CD4-positive, alpha-beta T cell treated with Interleukin-2 at 100 ng/mL for 4 hours (primary cell): ENCODE measurements at places on chromosomes 1 and 21.
A peak's percentile ranks its signal among the peaks of the same experiment; 100 is the strongest.

DNA sequence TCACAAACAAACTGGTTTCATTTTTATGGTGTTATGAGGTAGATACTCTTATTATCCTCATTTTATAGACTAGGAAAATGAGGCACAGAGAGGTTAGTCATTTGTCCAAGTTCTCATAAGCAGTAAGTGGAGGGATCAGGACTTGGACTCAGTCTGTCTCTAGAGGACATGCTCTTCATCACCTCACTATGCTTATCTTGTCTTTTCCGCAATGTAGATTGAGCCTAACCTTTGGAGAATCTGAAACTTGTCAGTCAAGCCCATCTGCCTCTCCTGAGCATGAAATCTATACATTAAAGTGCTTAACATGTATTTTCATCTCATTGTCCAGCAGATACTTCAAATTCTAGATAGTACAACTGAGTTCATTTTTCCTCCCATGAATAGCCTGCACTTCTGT lies 11.8 kb upstream of the CDC14A start:
- DNase-seq = no peak

- DNase-seq = no peak
Observed at GRCh38 chr1:213820362-213821149, 167.2 kb upstream of the PROX1 start.

DNA sequence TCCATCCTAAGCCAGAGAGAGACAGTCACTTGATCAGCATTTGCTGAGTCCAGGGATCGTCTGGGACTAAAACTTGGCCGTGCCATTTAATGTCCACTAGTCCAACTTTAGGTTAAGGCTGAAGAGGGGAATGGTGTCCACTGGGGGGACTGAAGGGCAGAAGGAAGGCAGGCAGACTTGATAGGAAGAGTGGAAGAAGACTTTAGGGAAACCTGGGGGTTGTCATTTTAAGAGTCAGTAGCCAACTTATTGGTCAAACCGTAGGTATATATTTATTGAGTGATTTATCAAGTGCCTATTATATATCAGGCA lies 1.3 kb upstream of the LMOD1 start:
- DNase-seq = no peak

GRCh38 chr1:228768355-228769000 lies 33.2 kb downstream of the RHOU start:
- DNase-seq = no peak

- DNase-seq = no peak
Observed at GRCh38 chr1:199292896-199293295, 654.1 kb downstream of the PTPRC start.

GRCh38 chr1:117312453-117313138 lies 54.7 kb upstream of the MAN1A2 start:
- DNase-seq = peak; percentile 47

DNA sequence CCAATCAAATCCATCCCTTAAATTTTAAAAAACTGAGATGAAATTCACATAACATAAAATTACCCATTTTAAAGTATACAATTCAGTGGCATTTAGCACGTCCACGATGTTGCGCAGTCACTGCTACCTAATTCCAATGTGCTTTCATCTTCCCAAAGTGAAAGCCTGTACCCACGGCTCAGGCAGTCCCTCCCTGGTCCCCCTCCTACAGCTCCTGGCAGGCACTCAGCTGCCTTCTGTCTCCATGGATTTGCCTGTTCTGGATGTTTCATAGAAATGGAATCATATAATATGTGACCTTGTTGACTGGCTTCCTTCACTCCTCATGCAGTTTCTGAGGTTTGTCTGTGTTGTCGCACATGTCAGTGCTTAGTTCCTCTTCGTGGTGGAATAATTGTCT lies 386.3 kb downstream of the CAMTA1 start:
- DNase-seq = no peak

DNA sequence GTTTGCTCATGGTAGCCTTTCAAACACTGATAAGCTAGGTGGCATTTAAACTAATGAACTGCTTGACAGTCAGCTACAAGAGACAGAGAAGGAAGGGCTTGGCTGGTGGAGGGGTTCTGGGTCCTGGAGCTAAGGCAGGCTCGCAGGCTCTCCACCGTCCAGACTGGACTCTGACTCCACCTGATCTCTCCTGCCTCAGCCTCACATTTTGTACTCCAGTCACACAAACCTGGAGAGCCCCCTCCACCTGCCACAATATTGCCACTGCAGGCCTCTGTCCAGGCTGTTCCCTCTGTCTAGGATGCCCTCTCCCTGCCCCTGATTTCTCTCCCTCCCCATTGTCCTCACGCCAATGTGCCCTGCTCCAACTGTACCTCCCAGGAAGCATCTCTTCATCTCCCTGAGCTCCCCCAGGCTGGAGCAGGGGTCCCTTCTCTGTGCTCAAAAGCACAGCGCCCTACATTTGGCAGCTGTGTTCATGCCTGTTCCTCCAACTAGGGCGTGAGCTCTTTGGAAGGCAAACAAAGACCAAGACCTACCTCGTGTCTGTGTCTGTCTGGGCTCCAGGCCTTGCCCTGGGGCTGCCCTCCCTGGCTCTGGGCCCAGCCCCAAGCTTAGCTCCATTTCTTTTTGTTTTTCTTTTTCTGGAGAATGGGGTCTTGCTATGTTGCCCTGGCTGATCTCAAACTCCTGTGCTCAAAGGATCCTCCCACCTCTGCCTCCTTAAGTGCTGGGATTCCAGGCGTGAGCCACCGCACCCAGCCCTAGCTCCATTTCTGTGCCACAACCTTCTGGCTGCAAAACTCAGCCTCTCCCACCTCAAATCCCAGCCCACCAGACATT lies 2.9 kb downstream of the TIE1 start:
- DNase-seq = no peak

DNA sequence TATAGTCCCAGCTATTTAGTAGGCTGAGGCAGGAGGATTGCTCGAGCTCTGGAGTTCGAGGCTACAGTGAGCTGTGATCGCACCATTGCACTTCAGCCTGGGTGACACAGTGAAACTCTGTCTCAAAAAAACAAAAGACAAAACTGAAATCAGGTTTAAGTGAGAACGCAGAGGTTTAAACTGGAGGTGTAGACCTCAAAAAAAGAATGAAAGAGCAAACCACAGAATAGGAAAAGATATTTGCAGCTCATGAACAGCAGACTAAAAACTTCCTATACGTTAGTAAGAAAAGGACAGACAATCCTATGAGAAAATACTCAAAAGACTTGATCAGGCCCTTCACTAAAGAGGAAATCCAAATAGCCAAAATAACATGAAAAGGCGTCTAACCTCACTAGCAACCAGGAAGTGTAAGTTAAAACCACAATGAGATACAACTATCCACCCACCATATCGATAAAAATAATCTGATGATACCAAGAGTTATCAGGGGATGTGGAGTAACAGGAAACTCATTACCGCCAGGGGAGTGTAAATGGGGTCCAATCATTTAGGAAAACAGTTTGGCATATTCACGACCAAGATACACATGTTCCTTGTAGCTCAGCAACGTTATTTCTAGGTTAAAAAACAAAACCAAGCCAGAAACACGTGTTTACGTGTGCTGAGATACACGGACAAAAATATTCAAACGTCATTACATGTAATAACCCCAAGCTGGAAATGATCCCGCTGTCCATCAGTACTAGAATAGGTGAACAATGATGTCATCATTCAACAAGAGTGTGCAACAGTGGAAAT lies 9.8 kb downstream of the TNFRSF9 start:
- peak; percentile 42 for DNase-seq

- DNase-seq = peak; percentile 85
Observed at GRCh38 chr1:159936273-159936904, 9.0 kb downstream of the IGSF9 start.

- DNase-seq = peak; percentile 99
Observed at GRCh38 chr1:154955039-154955717, 721 bp downstream of the PBXIP1 start.

GRCh38 chr1:21874778-21875547 lies 62.1 kb downstream of the HSPG2 start:
- DNase-seq = no peak

GRCh38 chr1:1004780-1005697 lies 5.1 kb upstream of the HES4 start:
- DNase-seq = no peak

DNA sequence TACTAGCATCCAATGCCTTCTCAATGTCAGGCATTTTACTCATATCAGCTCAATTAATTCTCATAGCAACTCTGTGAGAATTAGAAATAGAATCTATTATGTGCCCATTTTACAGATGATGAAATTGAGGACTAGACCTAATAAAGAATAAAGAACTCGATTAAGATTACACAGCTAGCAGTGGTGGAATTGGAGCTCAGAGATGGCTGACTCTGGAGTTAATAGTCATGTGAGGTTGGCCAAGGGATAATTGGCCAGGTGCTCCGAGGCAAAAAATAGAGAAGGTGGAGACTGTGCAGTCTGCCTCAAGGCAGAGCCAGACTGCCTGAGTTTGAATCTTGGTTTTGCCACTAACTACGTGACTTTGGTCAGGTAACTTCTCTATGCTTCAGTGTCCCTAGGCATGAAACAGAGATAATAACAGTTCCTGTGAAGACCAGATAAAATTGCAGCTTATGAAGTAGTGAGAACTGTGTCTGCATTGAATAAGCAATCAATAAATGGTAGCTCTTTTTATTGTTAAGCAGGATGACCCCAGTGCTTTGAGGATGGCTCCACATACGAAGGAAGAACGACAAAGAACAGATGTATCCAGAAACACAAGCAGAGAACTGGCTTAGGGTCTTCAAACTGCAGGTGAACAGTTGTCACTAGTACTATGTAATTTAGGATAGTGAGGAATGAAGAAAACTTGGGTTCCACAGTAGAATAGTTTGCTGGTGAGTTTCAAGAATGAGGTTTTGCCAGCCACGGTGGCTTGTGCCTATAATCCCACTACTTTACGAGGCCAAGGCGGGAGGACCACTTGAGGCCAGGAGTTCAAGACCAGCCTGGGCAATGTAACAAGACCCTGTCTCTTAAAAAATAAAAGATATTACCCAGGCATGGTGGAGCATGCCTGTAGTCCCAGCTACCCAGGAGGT lies 6.9 kb upstream of the CCSAP start:
- no peak for DNase-seq

DNA sequence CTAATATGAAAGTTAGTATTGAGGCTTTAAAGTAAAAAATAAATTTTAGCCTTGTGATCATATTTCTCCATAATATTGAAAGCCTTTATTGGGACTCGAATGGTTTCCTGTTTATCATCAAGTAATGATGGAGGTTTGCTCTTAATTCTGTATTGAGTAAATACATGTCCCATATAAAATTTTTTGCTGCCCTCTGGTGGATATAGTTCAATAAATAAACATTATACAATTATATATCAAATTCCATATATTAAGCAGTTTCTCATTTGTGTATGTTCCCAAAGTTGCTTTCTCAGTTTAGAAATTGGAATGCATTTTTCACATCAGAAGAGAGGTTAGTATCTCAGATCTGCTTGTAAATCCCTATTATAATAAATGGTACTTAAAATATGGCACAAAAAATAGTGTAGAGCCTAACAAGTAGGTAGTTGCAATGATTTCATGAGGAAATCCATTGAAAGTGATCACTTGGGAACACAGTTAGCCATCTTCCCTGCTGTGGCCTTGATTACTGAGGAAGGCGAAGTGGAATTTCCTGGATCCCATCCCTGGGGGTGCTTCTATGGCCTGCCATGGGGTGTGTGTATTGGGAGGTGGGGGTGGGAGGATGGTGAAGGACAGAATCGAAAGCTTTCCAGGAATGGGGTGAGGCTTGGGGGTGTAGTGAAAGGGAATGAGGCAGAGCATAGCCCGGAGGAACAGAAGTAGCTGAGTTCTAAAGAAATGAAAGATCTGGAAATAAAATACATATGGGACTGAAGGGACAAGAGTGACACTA lies 84.1 kb upstream of the C21orf91 start:
- peak; percentile 74 for DNase-seq

- DNase-seq = no peak
Observed at GRCh38 chr1:39501666-39502065, 10.2 kb downstream of the BMP8A start.

GRCh38 chr1:180482425-180483275 lies 19.7 kb downstream of the ACBD6 start:
- peak; percentile 52 for DNase-seq

GRCh38 chr21:35303085-35303484 lies 254.0 kb upstream of the RUNX1 start:
- no peak for DNase-seq

DNA sequence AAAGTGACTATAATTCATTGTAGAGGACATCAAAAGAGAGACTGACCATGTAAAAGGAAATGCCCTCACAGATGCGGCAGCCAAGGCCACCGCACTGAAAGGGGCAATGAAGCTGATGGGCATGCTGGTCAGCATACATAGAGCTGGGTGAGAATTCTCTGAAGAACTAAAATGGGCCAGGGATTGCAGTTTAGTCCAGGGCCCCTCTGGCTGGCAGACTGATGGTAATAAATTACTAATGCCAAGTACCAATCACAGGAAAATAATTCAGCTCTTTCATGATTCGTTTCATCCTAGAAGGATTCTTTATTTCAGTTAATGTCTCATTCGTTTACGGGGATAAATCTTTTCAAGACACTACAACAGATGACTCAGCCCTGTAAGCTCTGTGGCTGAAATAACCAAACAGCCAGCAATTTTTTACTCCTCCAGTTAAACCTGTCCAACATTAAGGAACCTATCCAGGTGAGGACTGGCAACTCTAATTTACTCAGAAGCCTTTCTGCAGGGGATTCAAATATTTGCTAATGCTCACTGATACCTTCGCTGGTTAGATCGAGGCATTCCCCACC lies 56.9 kb upstream of the MAP1LC3C start:
- DNase-seq = no peak

DNA sequence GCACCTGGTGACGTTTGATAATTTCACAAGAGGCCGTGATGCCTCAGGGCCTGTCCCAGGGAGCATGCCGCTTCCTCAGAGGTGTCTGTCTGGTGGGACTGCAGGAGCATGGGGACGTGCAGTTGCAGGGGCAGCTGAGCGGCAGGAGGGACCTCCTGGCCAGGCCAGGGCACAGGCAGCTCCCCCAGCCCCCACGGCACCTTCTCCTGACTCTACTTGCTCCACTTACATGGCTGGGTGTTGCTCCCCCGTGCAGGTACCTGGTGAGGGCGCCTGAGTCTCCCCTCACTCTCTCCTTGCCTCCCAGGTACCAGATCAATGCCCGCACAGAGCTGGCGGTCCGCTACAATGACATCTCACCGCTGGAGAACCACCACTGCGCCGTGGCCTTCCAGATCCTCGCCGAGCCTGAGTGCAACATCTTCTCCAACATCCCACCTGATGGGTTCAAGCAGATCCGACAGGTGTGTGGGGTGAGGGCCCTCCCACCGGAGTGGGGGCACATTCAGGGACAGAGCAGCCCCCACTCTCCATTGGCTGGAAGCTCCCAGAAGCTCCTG lies 108.4 kb downstream of the PDE9A start:
- DNase-seq = no peak

- no peak for DNase-seq
Observed at GRCh38 chr1:16717336-16718098, 22.8 kb upstream of the RNU1-4 start.

DNA sequence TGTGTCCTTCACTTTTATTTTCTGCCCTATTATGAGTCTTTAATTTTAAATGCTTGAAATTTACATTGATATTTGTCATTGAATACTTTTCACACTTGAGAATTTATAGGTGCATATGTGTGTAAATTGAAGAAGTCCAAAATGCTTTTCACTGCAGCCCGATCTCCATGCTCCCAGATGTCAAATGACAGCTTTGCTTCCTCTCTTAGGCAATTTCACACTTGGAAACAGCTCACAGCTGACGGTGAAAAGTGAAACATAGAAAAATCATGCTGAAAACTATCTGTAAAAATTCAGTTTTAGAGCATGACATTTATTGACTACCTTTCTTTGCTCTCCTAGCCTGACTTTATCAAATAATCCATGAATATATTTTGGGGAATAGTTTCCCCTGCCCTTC lies 196.0 kb downstream of the RPS6KC1 start:
- no peak for DNase-seq
